Posterior cingulate gyrus (tissue), 11 donors: ENCODE measurements at places on chromosomes 3 and 15.
A peak's percentile ranks its signal among the peaks of the same experiment; 100 is the strongest.

DNA sequence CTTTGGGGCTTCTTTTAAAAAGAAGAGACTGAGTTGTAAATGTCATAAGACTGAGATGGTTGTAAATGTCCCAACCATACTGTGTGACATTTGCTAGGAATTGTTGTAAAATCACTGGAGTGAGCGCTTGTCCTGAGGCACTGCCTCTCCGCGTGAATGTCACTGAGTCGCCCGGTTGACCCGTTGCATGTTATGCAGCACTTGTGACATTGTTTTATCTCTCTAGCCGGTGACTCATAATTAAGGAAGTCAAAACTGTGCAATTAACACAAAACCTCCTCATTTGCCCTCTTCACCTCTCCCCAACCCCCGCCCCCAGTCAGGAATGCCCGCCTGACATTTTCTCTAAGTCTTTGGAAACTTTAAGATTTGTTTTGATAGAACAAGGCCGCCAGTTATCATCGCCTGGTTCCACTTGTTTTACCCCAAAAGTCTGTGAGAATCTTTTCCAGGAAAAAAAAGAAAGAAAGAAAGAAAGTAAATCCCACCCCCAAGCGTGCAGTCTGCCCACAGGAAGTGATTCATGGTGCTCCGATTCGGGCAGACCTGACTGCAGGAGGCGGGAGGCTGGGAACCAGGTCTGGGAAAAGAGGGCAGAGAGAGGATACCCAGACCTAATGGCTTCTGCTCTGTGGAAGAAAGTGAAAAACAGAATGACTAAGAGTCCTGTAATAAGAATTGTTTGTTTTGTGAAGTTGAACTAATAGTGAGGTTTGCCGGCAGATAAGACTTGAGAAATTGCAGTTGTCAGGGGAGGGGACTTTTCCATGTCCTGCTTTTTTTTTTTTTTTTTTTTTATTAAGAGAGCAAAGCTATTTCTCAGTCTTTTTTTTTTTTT is 84.8 kb downstream of the SMAD3 start:
- no peak for DNase-seq

DNA sequence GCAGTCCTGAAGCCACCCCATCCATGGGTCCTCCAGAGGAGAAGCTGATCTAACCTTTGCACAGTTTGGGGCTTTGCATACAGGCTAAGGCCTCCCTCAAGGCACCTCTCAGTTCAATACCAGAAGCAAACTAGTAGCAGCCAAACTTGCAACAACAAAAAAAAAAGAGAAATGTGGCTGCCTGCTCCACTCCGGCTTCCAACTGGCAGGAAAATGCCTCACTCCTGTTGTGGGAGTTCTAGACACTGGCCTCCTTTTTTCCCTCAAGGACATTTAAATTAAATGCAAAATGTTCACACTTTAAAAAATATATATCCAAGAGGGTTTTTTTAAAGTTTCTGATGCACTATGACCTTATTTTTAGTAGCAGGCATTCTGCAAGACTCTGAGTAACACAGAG is 216.0 kb upstream of the TPM1 start:
- DNase-seq = no peak

DNA sequence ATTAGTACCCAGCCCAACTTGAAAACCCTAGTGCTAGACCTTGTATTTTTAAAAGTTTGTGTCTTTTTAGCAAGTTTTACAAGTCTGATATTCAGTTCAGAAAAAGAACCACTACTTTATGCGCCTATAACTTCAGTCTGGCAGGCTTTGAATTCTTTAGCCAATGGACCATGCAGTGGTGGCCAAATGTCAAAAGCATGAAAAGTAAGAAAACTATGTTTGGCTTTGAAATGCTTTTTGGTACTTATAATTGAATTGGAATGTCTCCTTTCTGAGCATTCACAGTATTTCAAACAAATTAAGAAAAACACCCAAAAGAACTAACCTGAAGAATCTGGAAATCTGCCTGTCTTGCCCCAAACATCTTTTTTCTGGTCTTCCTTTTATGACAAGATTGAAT is 12.8 kb downstream of the WDR48 start:
- no peak for DNase-seq

DNA sequence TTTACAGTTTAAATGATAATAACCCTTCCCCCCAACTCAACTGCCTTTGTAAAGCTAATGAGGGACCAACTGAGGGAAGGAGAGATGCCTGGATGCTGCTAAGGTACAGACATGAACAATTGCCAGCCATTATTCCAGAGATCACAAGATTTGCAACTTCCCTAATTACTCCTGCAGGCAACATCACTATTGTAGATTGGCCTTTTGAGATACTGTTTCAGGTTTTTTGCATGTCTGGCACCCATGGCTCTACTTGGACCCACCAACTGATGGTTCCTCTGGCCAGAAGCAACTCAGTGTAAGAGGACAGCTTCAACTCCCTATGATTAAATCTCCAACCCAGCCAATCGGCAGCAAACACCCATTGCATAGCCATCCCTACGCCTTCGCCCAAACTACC is 478.7 kb downstream of the FHIT start:
- no peak for DNase-seq

DNA sequence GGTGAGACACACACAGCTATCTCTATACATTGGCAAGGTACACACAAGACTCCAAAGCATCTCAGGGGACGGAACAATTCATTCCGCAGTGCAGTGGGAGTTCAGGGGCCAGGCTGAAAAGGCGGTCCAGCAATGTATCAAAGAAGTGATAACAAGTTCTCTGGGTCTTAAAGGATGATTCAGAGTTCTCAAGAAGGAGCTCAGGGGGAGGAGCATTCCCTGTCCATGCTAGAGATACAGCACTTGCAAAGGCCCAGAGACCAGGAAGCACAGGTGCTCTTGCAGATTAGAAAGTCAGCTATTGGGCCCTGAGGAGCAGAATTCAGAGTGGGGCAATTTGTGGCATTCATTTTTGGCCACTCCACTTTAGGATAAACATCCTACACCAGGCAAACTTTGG is 34.9 kb downstream of the MECOM start:
- no peak for DNase-seq

GRCh38 chr15:86183596-86184491 is 104.2 kb downstream of the AGBL1 start:
- peak; percentile 38 for DNase-seq

DNA sequence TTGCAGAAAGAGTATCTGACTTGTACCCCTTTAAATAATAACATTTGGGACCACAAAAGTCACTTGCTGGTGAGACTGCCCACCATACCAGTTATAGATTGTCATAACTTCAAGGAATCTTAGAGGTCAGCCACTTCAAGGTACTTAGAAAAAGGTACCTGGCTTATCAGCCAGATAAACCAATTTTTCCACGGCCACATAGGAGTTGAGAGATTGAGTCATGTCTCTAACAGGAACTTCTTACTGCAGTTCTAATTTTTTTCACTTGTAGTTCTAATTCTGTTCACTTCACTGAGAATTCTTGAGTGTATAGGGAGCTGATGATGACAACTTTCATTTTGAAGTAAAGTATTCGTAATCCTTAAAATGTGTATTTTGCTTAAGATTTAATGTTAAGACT is 317.1 kb upstream of the CBLB start:
- DNase-seq = no peak

DNA sequence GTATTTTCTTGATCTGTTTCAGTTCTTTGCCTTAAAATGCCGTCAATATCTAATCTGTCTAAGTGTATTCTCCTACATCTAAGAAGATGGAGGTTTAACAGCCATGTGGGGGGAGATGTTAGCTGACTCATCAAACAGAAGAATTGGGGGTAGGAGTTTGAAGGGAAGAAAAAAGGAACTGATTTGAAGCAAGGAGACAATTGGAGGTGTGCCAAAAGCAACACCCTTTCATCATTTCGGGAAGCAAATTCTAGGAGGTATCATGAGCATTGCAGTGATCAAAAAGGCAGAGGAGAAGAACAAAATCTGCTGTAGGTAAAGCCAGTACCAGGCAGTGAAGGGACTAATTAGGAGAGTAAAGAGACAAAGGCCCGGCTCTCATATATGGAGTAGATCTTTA is 337.3 kb upstream of the TBC1D5 start:
- DNase-seq = no peak

DNA sequence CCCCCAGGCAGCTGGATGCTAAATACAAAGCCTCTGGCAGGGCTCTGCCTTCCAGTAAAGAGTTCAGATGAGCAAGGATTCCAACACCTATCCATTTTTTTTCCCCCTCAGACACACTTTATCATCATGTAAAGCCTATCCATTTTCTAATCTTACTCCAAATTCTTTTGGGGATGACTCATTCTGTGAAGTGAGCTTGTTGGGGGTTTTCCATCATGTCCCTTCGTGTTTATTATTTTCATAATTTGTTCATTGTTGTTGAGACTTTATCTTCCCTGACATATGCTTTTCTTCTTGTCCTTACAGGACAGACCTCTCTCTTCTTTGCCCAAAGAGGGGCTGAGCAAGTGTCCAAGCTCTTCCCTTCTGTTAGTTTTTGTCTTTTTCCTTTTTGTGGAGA is 34.7 kb upstream of the SH3BP5 start:
- DNase-seq = no peak

DNA sequence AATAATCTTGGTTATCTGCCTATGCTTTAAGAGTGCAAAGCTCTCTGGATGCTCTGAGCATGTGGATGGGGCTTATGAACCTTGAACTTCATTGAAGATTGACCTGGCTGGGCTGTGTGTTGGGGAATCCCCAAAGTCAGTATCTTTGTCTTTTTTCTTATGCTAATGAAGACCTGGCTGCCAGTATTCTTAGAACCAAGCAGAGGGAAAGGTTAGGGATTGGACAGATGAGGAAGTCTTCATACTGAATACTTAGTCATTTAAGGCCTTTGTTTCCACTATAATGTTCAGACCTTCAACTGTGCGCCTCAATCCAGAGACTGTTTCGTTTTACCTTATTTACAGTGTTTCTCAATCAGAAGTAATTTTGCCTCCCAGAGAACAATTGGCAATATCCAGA is 42.5 kb upstream of the CMTM7 start:
- DNase-seq = no peak

- no peak for DNase-seq
Observed at GRCh38 chr15:30043211-30043655, 39.5 kb upstream of the GOLGA8J start.

GRCh38 chr15:46685681-46686080 is 1031.6 kb upstream of the SEMA6D start:
- DNase-seq = no peak

- no peak for DNase-seq
Observed at GRCh38 chr15:39270934-39271333, 309.9 kb upstream of the THBS1 start.

GRCh38 chr3:120168611-120169010 is 74.4 kb upstream of the GSK3B start:
- no peak for DNase-seq
